ENCODE measurements at places on chromosomes 3 and 15.

- no peak for DNase-seq
These were observed 27.9 kb upstream of the SLC41A3 start for GRCh38 chr3:126111566-126112475.

DNA sequence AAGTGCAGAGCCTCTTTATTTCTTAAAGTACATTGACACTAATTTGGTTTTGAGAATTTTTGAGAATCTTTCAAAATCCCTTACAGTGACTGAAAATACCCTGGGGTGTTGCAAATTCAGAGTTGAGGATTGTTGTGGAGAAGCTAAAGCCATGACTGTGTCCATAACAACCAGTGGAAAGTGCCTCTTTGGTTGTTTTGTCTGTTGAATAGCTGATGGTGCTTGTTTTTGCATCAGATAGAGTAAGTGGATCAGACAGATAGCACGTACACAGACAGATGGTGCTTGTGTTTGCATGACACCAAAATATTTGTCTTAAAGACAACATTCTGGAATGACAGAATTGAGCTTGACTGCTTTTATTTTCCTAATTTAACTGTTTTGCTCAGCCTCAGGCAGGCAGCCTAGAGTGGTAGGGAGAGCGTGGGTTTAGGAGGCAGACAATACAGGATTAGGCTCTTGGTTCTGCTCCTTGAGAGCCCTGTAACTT, 265.0 kb downstream of the IL20RB start:
- no peak for DNase-seq

DNA sequence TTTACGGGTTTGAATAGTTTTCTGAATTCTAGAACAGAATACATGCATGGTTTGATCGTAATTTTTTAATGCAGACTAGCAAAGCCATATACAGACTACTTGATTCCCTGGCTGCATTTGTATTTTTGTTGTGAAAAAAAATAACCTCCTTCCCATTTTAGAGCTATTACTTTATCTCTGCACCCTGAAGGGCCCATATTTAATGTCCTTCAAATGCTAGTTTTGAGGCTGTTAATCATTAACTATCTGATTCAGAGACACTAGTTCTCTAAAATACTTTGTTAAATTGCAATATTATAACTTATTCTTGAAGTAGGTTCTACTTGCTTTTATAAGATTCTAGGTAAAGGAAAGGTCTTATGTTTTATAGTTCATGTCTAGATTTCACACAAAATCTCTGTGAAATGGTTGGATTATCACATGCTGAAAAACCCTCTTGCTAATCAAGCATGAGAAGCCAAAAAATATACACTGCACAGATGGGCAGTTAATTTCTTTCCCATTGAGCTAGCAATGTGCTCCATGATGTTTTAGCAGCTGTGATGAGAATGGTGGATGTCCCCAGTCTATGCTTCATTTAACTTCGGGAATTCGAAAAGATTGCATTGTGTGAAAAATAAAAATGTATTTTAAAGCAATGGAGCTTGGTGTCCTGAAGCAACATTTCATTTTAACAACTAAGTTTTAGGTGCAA, 634.0 kb upstream of the BCHE start:
- DNase-seq, result no peak

- DNase-seq, result no peak
These were observed 29.9 kb downstream of the CGNL1 start for GRCh38 chr15:57406062-57406772.

DNA sequence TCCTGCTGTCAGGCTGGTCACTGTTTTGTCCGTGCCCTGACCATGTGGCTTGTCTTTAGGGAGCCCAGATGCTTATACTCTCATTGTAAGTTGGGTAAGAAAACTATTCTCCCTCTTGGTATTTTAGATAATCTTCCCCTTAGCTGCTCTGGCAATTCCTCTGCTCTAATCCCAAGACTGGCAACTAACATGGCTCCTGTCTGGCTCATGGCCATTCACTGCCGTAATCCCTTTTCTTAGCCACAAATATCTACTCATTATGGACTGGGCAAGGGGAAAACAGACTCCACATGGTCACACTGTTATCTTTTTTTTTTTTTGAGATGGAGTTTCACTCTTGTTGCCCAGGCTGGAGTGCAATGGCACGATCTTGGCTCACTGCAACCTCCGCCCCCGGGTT, 38.8 kb downstream of the TYRO3 start:
- no peak for DNase-seq

GRCh38 chr15:100169615-100170290, 172.0 kb downstream of the ADAMTS17 start:
- DNase-seq, result no peak

GRCh38 chr3:63724987-63725386, 72.5 kb downstream of the SNTN start:
- DNase-seq, result no peak

GRCh38 chr15:89391685-89392257, 57.1 kb upstream of the POLG start:
- no peak for DNase-seq

DNA sequence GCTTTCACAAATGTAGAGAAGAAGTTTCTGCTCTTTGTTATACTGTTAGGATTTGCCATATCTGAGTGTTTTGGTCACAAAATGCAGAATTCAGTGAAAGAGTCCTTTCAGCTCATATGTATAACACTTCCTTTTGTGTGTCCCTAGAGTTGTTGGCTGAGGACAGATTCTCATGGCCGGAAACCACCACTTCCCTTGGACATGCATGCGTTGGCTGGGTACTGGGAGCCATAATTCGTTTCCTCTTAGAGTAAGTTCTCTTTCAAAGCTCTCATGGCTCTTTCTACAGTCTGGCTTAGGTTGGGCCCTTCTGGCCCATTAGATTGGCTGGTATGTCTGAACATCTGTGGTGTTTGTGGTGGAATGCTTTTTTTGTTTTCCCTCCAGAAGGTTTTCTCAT, 298.5 kb downstream of the DIPK2A start:
- no peak for DNase-seq

- no peak for DNase-seq
These were observed 87.8 kb downstream of the NECTIN3 start for GRCh38 chr3:111159391-111159790.

- no peak for DNase-seq
These were observed 10.6 kb upstream of the TNIK start for GRCh38 chr3:171470714-171471227.

GRCh38 chr3:64687781-64688604, at the start of gene ADAMTS9:
ADAMTS9 (minus strand) TSS chr3:64688000; CDS start chr3:64687657, 343 bp downstream.
- DNase-seq, result no peak

DNA sequence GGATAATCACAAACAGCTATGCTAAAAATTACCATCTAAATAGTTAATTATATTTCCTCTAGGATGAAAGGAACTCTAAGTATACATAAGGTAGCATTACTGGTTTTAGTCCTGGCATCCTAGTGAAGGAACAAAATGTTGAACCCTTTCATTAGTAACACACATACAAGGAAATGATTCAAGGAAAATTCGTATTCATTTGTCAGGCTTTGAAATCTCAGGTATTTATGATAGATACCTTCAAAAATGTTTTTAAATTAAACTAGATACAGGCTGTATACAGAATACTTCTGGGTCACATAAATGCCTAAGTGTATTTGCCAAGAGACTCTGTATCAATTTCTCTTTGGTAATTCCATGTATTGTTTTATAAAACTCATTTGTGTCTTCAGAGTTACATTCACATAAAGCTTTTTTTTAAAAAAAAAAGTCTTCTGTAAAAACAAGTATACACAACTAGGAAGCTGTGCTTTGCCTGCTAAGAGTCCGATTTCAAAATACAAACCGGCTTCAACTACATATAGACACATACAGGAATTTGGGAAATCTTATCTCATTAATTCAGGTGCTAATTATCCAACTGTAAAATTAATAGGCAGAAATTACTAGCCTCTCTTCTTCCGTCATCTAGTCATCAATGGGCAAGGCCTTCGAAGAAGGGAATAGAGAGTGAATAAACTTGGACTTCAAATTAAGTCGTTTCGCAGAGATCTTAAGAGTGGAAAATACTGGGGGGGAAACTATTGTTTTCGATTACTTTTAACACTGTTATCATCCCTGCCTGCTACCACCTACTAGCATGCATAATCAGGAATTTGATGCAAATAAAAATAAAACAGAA, 1.3 kb downstream of the SECISBP2L start:
- DNase-seq, result no peak

GRCh38 chr3:94130690-94131089, 67.8 kb downstream of the NSUN3 start:
- DNase-seq, result no peak

- no peak for DNase-seq
These were observed 387.8 kb downstream of the TUSC7 start for GRCh38 chr3:117097351-117097750.

DNA sequence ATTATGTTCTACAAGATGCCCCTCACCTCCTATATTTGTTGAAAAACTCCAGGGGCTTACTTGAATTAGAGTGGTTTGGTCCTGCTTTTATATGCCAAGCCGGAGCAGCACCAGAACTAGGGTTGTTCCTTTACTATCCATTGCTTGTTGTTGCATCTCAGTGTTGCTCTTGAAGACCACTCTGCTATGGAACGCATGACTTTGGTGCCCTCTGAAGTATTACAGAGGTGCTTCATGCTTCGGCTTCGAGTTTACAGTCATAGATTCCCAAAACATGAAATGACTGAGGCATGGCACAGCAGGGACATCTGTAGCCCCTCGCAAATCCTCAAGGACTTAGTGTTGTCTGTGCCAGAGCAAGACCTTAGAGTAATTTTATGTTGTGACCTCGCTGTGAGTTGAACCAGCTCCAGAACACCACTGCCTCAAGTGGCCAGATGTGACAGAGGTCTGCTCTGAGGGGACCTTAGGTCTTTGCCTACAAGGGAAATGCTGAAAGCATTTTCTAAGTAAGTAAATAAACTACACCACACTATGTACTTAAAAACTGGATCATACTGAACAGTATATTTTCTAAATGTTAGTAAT, 67.2 kb upstream of the SIAH2 start:
- no peak for DNase-seq

DNA sequence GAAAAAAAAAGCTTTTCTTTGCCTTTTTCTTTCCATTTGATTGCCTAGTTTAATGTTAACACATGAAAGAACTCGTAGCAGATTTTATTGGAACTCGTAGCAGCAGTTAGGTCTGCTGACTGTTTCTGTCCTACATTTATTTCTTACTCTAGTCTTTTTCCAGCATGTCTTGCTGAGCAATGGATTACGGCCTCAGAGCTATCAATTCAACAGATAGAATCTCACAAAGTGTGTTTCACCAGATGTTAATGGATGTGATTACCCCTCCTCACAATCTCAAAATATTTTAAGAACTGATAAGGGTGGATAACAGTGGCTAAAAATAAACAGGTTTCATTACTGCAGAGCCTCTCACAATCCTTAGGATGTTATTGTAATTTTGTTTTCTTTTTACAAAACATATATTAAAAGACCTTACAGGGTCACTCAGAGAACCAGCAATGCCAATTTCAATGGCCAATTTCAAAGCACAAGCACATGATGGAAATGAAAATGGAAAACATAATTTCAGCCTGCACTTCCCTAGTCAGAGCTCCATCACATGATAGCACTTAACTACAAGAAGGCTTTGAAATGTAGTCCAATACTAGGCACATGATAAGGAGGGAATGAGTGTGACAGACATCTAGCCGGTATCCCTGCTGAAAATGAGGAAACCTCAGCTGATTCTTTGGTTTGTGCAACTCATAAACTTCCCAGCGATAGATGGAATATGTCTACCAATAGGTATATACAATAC, 838.1 kb upstream of the SEMA6D start:
- no peak for DNase-seq

DNA sequence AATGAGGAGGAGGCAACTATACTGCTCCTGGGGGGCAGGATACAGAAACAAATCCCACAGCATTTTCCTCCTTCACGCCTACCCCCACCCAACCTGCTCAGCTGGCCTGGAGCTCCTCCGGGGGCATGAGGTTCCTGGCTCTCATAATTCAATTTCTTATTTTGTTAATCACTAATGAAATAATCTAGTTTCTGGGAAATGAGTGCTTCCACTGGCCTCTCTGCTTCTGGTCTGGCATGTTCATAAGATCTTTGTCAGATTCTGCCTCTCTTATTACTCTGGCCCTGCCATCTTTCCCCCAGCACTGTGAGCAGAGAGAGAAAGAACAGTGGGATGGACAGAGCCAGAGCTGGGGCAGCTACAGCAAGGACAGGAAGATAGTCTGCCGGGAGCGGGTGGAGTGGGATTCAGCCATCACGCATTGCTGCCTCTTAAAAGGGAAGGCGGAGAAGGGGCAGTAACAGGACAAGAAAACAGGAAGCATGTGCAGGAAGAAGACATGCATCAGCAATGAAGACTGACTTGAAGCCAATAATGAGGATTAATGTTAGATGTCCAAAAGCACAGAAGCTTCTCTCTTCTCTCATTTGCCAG, 13.6 kb downstream of the RPAP1 start:
- DNase-seq, result no peak

- DNase-seq, result peak; percentile 32
These were observed 2.3 kb downstream of the CHRNA3 start for GRCh38 chr15:78618490-78618934.

DNA sequence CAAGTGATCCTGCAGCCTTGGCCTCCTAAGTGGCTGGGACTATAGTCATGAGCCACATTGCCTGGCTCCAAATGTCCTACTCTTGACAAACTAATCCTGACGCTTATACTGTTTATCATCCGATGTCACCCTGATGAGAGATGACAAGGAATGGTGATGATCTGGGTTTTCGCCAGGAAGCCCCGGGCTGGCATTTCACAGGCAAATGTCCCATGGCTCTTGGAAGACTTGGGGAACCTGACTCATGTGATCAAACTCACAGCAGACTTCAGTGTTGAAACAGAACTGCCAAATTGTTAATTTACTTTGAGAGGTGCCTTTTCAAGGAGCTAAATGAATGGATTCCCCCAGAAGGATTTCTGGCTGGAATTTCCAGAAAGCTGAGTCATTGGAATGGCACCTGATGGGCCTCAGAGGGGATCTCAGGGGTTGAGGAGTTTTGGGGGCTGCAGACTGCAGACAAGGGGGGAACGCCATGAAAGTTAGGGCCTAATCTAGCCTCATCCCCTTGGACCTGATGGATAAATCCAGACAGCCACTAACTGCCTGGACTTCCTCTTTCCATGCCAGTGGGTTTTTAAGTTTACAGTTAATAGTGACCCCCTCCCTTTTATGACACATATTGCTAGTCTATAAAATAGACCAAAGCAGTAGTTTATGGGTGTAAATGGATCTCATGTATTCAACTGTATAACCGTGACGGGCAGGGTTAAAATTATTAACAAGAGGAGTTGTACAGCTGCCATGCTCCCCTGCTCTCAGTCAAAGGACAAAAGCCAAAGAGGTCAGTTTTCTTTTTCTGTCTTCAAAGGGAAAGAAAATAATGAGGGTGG, 146.6 kb downstream of the CHSY1 start:
- no peak for DNase-seq

- DNase-seq, result no peak
These were observed 218.2 kb downstream of the DPH6 start for GRCh38 chr15:35327789-35328188.
